ENCODE measurements at places on chromosomes 5 and 9.
A peak's percentile ranks its signal among the peaks of the same experiment; 100 is the strongest.

DNA sequence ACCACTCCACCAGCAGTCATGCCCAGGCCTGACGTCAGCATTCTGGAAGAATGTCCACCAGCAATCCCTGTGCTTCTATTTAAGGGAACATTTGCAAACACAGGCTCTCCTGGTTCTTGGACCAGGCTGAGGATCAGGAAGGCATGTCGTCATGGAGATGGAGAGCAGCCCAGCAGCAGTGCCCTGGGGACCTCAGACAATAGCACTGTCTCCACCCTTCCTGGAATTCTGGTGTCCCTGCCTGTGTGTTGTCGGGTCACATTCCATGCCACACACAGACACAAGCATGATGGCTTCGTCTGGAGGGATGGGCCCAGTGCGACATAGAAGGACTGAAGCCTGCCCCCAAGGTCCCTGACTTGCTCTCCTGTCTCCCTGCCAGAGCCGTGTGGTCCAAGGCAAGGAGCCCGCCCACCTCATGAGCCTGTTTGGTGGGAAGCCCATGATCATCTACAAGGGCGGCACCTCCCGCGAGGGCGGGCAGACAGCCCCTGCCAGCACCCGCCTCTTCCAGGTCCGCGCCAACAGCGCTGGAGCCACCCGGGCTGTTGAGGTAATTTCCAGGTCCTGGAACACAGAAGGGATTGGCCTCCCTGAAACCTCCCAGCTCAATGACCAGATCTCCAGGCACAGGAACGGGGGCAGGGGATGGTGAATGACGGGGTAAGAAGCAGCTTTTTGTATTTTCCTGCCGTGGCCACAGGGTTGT is 43.8 kb downstream of the STOM start:
- peak; percentile 80 for DNase-seq

DNA sequence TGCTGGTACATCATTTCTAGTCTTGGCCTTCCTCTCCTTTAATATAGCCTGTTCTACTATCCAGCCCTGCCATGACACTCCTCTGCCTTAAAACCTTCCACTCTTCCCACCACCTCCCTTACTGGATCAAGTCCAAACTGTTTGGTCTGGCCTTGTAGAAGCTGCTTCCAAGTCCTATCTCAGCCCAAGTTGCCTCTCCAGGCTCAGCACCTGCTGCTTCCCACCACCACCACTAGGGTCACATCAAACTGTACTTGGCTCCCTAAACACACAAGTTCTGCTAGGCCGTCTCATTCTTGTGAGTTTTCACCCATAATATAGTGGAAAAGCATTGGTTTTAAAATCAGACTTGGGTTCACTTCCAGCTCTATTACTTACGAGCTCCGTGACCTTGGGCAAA is 1.4 kb downstream of the NDUFA8 start:
- peak; percentile 26 for DNase-seq

GRCh38 chr5:56056875-56057274 is 62.1 kb upstream of the IL6ST start:
- no peak for DNase-seq

- no peak for DNase-seq
Observed at GRCh38 chr5:74530326-74531050, 110.0 kb downstream of the ENC1 start.

DNA sequence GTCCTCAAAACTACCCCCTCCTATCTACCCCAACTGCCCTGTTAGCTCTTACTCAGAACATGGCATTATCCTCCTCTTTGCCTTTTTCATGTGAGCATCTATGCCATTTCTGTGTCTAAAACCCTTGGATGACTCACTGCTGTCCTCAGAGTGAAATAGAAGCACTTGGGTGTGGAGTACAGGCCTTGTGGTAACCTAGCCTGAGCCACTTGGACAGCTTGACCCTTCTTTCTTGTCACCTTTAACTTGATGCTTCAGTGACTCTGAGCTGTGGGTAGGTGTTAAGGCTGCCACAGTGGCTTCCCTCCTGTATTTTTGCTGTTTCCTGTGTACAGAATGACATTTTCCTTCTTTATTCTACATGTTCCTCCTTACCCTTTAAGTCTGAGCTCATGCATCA is 391.4 kb downstream of the SH3GL2 start:
- DNase-seq = no peak

DNA sequence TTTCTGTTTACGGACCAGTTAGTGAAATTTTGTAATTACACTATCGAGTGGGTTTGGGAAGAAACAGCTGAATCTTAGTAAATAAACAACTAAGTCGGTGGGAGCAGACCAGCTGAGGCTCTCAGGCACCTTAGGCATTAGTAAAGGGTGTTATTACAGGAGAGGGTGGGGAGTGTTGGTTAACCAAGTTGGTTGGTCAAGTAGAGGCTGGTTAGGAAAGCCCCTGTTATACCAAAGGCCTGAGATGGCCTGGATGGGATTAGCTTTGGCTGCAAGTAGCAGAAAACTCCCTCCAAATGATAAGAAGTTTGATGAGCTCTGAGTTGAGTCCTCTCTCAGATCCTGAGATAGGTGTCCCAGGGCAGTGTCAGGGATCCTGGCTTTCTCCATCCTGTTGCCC is 81.3 kb downstream of the PPARGC1B start:
- DNase-seq = no peak

DNA sequence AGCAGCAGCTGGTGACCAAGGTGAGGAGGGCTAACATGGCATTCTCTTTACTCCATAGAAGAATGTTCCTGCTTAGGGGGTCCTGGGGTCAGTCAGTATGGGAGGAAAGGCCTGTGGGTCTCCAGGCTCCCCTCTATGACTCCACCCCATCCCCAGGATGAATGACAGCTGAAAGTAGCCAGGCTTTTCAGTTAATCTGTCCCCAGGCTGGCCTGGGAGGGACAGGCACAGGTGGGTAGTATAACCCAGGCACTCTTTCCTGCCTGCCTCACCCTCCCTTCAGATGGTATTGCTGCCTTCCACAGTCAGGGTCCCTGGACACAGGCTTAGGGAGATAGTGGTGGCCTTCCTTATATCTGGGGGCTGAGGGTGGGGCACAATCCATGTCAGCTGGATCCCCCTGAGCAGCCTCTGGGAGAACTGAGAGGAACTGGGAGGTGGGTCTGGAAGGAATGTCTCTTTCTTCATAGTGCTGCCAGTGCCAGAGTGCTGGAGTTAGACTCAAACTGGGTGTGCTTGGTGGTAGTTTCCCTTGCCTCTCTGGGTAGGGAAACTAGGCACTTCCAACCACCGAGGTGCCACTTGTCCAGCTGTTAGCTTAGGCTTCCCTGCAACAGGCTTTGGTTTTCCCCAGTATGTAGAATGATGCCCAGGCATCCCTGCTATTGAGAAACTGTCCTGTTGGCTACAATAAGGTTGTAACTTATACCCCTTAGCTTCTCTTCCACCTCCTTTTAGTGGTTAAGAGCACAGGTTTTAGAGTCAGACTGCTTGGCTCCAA is 27.8 kb downstream of the LARP1 start:
- no peak for DNase-seq

GRCh38 chr5:171713152-171713551 is 72.5 kb upstream of the SMIM23 start:
- DNase-seq = no peak

GRCh38 chr5:38453506-38453905 is 102.9 kb downstream of the LIFR start:
- no peak for DNase-seq

- no peak for DNase-seq
Observed at GRCh38 chr5:71834601-71835000, 115.5 kb downstream of the CARTPT start.

- no peak for DNase-seq
Observed at GRCh38 chr9:83965350-83966208, 14.4 kb downstream of the HNRNPK start.

DNA sequence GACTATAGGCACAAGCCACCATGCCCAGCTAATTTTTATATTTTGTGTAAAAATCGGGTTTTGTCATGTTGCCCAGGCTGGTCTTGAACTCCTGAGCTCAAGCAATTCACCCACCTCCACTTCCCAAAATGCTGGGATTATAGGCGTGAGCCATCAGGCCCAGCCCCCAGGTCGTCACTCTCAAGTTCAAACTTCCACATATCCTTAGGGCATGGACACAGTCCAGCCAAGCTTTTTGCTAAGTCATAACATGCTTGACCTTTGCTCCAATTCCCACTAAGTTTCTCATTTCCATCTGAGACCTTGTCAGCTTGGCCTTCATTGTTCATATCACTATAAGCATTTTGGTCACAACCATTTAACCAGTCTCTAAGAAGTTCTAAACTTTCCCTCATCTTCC is 43.9 kb upstream of the ARAP3 start:
- no peak for DNase-seq

GRCh38 chr5:111582993-111583601 is 70.8 kb upstream of the STARD4 start:
- DNase-seq = peak; percentile 43

DNA sequence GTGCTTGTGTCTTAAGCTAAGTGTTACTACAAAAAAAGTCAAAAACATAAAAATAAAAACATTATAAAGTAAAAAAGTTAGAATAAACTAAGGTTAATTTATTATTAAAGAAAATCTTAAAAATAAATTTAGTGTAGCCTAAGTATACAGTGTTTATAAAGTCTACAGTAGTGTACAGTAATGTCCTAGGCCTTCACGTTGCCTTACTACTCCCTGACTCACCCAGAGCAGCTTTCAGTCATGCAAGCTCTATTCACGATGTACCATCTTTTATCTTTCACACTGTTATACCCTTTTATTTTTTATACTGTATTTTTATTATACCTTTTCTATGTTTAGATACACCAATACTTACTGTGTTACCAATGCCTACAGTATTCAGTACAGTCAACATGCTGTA is 288.1 kb downstream of the HCN1 start:
- DNase-seq = no peak

DNA sequence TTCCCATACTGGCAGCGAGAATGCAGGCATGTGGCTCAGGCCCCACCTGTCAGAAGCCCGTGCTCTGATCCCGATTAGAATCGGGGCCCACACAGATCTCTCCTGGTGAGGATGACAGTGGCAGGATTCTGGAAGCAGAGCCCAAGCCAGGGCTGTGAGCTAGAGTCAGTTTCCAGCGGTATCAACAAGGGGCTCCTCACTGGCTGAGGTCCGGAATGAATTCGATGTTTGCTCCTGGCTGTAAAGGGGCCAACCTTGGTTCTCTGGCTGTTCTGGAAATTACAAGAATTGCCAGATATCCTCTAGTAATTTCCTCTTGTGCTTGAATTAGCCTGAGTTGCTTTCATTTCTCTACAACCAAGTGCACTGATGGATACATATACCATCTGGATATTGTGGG is 129.1 kb upstream of the SPRY4 start:
- DNase-seq = no peak

DNA sequence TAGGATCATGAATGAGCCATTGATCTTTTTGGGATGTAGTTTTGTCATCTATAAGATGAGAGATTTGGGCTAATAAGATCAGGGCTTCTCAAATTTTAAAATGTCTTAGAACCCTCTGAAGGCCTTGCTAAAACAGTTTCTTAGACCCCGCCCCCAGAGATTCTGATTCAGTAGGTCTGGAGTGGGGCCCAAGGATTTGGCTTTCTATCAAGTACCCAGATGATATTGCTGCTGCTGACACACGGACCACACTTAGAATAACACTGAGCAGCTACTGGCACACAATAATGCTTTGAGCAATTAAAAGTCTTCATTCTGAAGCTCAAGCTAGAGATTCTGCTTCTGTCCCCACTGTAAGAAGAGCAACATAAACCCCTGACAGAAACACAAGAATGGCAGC is 216.7 kb downstream of the SMARCA2 start:
- peak; percentile 47 for DNase-seq

- DNase-seq = no peak
Observed at GRCh38 chr9:127700594-127701255, 6.1 kb upstream of the CFAP157 start.

GRCh38 chr9:106403081-106403480 is 459.9 kb upstream of the ZNF462 start:
- DNase-seq = no peak

DNA sequence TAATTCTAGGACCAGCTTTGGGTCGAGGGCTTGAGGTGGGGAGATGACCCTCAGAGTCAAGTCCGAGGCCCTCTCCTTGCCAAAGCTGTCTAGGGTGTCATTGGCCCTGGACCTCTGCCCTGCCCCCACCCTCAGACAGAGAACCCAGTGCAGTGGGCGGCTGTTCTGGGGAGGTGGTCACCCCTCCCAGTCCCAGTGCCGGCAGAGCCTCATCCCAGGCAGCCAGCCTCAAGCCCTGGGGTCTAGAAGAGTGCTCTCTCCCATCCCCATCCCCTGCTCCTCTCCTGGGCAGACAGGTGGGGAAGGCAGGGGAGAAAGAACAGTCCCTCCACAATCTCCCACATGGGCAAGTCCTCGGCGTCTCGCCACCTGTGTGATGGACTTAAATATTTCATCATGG is 7.0 kb downstream of the NTNG2 start:
- DNase-seq = no peak

- DNase-seq = peak; percentile 59
Observed at GRCh38 chr5:55691265-55692105, 20.6 kb downstream of the SLC38A9 start.

DNA sequence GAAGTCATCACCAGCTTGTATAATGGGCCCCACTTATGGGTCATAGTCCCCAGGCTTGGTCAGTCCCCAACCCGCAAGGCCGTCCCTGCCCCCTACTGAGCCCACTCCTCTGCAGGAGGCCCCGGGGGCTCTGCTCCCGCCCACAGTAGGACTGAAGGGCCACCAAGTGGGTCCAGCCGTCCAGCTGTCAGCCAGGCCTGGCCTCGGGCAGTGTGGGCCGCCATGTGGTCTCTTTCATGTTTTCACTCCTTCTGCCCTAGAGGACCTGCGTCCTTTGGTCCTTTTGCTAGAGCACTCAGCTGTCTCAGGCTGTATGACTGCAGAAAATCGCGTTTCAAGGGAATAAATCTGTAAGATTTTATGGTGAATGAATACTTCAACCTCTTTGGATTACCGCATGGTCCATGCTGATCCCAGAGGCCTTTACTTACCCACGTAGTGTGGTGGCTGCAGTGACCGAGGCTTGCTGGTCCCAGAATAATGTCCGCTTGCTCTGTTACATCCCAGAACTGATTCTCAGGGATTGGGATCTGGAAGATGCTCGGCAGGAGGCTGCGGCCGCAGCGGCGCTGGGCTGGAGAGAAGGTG is 105.7 kb upstream of the FAM120A start:
- DNase-seq = no peak

- DNase-seq = peak; percentile 5
Observed at GRCh38 chr5:81010336-81011169, 50.4 kb downstream of the RASGRF2 start.

DNA sequence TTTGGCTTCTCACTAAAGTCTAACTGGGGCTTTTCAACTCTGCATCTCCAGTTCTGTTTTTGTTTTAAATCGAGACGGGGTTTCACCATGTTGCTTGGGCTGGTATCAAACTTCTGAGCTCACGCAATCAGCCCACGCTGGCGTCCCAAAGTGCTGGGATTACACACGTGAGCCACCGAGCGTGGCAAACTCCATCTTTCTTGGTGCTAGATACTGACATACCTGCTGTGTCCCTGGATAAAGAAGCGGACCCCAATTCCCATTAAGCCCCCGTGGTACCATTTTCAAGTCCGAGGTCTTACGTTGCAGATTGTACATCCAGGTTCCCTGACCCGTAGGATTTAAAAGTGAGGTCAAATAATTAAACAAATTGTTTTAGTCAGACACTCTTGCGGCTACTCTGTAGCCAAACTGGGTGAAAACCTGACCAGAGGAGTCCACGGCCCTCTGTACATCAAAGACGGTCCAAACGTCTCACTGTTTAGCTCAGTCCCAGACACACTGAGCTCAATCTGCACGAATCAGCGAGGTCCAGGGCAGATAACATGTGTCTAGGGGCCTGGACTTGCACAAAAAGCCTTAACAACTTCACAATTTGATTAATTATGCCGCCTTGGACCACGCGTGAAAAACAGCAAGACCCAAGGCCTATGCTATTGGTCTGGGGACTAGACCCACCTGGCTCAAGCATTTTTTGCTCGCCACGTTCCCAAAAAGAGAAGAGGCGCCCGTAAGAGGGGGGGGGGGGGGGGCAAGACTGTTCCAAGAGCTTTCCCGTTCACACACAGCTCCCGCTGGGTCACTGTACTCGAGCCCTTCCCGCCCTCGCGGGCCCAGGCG is 727 bp upstream of the DNAJA1 start:
- no peak for DNase-seq

Measured in fibroblast of the conjunctiva (primary cell).